ENCODE measurements at places on chromosomes 12 and 14. TPM values are rescaled to one million over a fixed set of nuclear protein-coding genes. Genes with fewer than 3 reads are reported as not detected.

GRCh38 chr14:27061299-27061698 is 463.5 kb upstream of the NOVA1 start:
- H3K36me3 ChIP-seq, result no peaks in the 10 kb centered on the region
- no peak overlapping the region for H3K27ac ChIP-seq
- no peak overlapping the region for H3K4me3 ChIP-seq
- no peaks in the 10 kb centered on the region for H3K4me1 ChIP-seq
- H3K27me3 ChIP-seq, result no peaks in the 10 kb centered on the region

- H3K27me3 ChIP-seq, result no peaks in the 10 kb centered on the region
- H3K4me1 ChIP-seq, result peaks cover 14% of the 10 kb centered on the region
- H3K4me3 ChIP-seq, result no peak overlapping the region
- DNase-seq, result no peak
- H3K27ac ChIP-seq, result no peak overlapping the region
Measured at GRCh38 chr12:94980577-94980976, 22.9 kb downstream of the NDUFA12 start.

DNA sequence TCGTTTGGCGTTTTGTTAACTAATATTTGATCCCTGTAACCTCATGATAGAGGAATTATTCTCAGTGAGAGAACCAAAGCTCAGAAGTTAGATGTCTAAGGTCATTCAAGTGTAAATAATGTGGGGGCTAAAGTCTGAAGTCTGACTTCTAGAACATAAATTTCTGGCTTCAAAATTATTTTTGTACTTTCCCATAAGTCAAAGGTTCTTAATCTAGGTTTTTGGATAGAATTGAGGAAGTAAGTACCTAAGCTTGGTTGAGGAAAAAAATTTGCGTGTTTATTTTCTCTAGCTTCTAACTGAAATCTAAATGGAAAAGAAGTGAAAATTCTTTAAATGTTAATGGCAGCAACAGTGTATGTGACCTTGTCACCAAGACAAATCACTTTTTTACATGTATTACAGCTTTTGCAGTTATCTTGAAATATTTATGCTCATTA is 2.3 kb downstream of the LARP4 start:
- peak overlapping the region; percentile 95 for H3K4me3 ChIP-seq
- peaks cover 24% of the 10 kb centered on the region for H3K4me1 ChIP-seq
- peaks cover 35% of the 10 kb centered on the region for H3K36me3 ChIP-seq
- DNase-seq, result no peak

DNA sequence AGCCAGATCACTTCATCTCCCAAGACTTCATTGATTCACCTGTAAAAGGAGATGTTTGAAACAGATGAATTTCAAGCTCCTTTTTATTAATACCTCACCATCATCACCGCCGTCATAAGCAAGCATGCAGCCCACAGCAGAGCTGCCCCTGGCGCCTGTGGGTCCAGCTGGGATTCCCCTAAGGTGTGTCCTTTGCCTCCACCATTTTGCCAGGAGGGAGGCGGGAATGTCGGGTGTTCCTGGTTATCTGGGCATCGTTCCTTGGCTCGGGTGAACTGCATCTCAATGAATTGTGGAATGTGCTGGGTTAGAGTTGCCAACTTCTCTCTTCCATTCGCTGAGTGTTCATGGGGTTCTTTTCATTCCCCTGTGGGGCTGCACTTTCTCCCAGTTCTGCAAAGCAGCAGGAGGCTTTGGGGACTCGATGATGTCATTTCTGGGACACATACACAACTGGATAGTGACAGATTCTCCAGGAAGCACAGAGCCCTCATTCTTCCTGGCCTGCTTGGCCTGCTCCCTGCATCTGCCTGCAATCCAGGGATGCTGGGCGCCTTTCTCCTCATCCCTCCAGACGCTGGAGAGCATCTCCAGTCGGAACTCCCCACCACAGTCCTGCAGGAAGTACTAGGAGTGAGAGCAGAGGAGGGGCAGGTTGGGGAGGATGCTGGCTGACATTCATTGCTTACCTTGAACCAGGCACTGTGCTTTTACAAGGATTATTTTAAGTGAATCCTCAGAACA is 10.1 kb downstream of the CCND2 start:
- H3K4me1 ChIP-seq, result peaks cover 62% of the 10 kb centered on the region
- H3K4me3 ChIP-seq, result no peak overlapping the region

- peaks cover 1% of the 10 kb centered on the region for H3K4me1 ChIP-seq
- peaks cover 58% of the 10 kb centered on the region for H3K36me3 ChIP-seq
- no peaks in the 10 kb centered on the region for H3K27me3 ChIP-seq
- DNase-seq, result no peak
Measured at GRCh38 chr12:122558745-122559641, 31.9 kb downstream of the KNTC1 start.

GRCh38 chr12:5923751-5924150 is 21.3 kb downstream of the ANO2 start:
- no peaks in the 10 kb centered on the region for H3K36me3 ChIP-seq
- no peak overlapping the region for H3K27ac ChIP-seq
- H3K27me3 ChIP-seq, result no peaks in the 10 kb centered on the region
- H3K4me3 ChIP-seq, result no peak overlapping the region

GRCh38 chr14:36505892-36506731 is 13.9 kb downstream of the NKX2-1 start:
- peaks cover 88% of the 10 kb centered on the region for H3K27me3 ChIP-seq
- DNase-seq, result no peak
- peaks cover 6% of the 10 kb centered on the region for H3K4me1 ChIP-seq
- no peaks in the 10 kb centered on the region for H3K36me3 ChIP-seq
- no peak overlapping the region for H3K4me3 ChIP-seq

DNA sequence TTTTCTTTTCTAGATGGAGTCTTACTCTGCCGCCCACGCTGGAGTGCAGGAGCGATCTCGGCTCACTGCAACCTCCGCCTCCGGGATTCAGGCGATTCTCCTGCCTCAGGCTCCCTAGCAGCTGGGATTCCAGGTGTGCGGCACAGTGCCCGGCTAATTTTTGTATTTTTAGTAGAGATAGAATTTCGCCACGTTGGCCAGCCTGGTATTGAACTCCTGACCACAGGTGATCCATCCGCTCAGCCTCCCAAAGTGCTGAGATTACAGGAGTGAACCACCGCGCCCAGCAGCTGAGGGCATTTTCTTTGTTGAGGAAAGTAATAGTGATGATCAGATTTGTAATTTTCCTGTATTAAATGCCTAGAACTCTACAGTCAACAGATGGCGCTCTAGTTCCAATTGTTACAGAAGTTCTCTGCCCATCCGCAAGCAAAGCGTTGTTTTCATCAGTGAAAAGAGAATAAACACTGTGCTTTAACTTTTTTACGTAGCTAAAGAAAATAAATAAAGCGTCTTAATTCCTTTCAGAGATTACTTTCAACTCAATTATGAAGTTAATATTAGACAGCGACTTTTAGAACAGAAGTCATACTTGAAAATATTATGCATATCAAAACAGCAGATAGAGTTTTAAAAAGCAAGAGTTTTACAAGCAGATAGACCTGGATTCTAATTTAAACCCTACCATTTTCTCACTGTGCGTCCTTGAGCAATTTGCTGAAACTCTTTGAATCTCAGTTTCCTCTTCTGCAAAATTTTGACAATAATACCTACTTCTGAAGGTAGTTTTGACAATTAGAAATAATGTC is 335.1 kb downstream of the DUSP6 start:
- peaks cover 7% of the 10 kb centered on the region for H3K36me3 ChIP-seq
- DNase-seq, result no peak
- H3K4me1 ChIP-seq, result peaks cover 22% of the 10 kb centered on the region
- peak overlapping the region; percentile 63 for H3K4me3 ChIP-seq
- peak overlapping the region; percentile 67 for H3K27ac ChIP-seq

DNA sequence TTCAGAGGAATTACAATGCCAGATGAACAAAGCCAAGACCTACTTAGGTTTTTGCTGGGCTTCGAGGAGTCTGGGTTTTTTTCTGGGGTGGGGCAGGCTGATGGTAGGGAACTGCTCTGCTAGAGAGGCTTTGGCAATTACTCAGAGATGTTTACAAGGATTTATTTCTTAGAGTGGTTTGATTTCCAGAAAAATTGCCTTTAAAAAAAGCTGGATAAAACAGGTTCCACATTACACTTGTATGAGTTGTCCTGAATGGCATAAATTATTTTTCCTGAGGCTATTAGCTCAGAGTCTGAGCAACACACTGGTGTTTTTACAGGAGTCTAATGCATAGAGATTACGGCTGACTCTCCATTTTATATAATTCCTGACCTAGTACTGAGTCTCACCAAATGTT is 118.5 kb upstream of the FRMD6 start:
- DNase-seq, result no peak
- no peak overlapping the region for H3K27ac ChIP-seq
- H3K4me3 ChIP-seq, result no peak overlapping the region

DNA sequence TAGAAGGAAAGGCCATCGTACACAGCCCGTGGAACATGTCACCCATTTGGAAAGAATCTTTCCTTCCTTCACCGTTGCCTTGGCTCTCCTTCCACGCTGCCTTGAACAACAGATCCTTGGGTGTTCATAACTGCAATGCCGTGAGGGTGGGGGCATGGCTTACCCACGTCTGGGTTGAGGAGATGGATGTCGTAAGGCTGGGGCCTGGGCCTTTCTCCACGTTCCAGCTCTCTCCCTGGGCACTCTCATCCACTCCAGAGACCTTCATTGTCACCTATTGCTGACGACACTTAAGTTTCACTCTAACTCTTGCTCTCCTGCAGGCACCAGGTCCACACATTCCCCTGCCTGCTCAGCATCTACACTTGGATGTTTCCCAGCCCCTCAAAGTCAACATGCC is 19.4 kb downstream of the ANO2 start:
- H3K4me1 ChIP-seq, result no peaks in the 10 kb centered on the region
- no peaks in the 10 kb centered on the region for H3K27me3 ChIP-seq
- DNase-seq, result no peak
- H3K36me3 ChIP-seq, result no peaks in the 10 kb centered on the region
- no peak overlapping the region for H3K4me3 ChIP-seq

DNA sequence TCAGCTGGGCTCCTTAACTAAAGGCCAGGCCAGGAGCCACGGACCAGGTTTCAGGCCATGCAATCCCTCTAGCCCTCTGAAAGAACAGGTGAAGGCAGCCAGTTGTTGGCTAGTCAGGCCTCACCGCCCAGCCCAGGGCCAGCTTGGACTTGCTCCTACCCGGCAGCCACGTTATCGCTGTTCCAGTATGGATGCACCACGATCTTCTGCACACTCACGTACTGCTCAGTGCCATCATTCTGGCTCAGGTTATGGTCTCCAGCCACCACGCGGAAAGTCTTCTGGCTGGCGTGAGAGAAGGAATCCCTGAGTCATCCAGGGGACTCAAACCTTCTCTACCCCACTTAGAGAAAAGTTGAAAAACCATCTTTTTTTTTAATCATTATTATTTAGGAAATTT is 4.1 kb downstream of the CELA1 start:
- DNase-seq, result no peak
- H3K36me3 ChIP-seq, result no peaks in the 10 kb centered on the region
- H3K27ac ChIP-seq, result no peak overlapping the region
- peaks cover 11% of the 10 kb centered on the region for H3K4me1 ChIP-seq
- no peaks in the 10 kb centered on the region for H3K27me3 ChIP-seq
- H3K4me3 ChIP-seq, result no peak overlapping the region

DNA sequence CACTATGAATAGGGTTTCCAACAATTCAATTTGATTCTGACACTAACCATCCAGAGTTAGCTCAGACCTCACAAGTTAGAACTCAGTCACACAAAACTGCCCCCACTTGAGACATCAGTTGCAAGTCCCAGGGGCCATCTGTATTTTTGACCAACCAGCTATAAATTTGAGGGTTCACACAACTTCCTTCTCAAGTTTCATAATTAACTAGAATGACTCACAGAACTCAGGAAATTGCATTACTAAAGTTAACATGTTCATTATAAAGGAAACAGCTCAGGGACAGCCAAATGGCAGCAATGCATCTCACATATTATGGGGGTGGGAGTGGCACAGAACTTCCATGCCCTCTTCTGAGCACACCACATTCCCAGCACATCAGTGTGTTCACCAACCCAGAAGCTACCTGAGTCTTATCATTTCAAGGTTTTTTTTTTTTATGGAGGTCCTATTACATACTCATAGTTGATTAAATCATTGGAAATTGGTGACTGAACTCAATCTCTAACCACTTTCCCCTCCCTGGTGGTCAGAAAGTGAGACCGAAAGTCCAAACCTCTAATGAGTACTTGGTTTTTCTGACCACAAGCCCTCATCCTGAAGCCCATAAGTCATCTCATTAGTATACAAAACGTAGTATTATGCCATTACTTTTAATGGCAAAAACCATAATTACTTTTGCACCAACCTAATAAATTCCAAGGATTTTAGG is 1721.5 kb upstream of the SEL1L start:
- H3K36me3 ChIP-seq, result no peaks in the 10 kb centered on the region
- no peaks in the 10 kb centered on the region for H3K27me3 ChIP-seq
- no peak overlapping the region for H3K4me3 ChIP-seq
- DNase-seq, result no peak

DNA sequence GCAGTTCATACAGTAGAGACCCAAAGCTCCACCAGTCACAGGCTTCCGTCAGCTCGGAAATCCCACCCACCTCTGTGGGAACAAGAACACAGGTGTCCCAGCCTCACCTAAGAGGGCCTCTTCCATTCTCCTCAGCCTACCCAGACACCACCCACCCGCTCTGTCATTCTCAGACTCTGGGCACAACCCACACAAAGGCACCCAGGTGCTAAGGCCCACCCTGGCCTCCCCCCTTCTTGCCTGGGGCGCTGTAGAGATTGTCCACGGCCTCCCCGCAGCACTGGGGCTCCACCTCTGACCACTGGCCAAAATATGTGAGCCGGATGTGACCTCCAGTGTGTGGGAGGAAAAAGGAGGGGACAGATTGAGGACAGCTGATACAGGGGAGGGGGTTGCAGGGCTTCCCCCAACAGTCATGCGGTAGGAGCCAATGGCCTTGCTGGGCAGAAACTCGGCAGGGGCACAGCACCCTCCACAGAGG is 14.2 kb downstream of the RPS6KL1 start:
- H3K4me1 ChIP-seq, result no peaks in the 10 kb centered on the region
- H3K4me3 ChIP-seq, result no peak overlapping the region
- no peak for DNase-seq
- no peak overlapping the region for H3K27ac ChIP-seq

DNA sequence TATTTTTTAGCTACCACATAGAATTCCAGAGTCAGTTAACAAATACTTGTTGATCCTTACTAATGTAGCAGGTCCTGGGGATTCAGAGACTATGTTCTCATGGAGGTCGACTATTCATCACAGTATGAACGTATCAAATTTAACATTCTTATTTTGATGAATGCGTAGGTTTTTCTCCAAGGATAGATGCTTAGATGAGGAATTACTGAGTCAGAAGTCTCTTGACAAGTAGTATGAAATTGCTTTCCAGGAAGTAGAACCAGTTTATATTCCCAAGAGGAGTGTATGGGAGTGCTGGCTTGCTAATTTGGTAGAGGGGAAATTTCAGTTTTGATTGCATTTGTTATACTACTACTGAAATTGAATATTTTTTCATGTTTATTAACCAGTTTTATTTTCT is 42.8 kb upstream of the CRADD start:
- H3K4me3 ChIP-seq, result no peak overlapping the region
- peaks cover 27% of the 10 kb centered on the region for H3K27me3 ChIP-seq
- no peak for DNase-seq
- no peak overlapping the region for H3K27ac ChIP-seq
- no peaks in the 10 kb centered on the region for H3K36me3 ChIP-seq
- H3K4me1 ChIP-seq, result no peaks in the 10 kb centered on the region

GRCh38 chr12:40711121-40711520 is 18.9 kb downstream of the CNTN1 start:
- no peaks in the 10 kb centered on the region for H3K36me3 ChIP-seq
- no peaks in the 10 kb centered on the region for H3K27me3 ChIP-seq
- no peaks in the 10 kb centered on the region for H3K4me1 ChIP-seq
- H3K27ac ChIP-seq, result no peak overlapping the region

Gene TAS2R14
- total RNA-seq, result 2.6 TPM

Gene TSPAN19
- total RNA-seq, result not detected

Gene GALNT9
- total RNA-seq, result not detected

Gene RASSF8
- total RNA-seq, result 0.28 TPM

Gene MAP3K9
- total RNA-seq, result 5.5 TPM

Gene HOXC10
- not detected for total RNA-seq

Gene AMIGO2
- 11.1 TPM for total RNA-seq

All from activated T-helper 2 cell treated with anti-CD3 and anti-CD28 coated beads, Interferon-gamma antibody, Interleukin-2, Interleukin-4, amounts not matched to agents 10 μg/mL and 5 μg/mL and 100 μg/mL, durations not matched to agents 14 hours and 24 hours and 36 hours (primary cell).